Activated CD8-positive, alpha-beta memory T cell treated with anti-CD3 and anti-CD28 coated beads for 4 hours (primary cell): ENCODE measurements at places on chromosomes 5 and 9.

DNA sequence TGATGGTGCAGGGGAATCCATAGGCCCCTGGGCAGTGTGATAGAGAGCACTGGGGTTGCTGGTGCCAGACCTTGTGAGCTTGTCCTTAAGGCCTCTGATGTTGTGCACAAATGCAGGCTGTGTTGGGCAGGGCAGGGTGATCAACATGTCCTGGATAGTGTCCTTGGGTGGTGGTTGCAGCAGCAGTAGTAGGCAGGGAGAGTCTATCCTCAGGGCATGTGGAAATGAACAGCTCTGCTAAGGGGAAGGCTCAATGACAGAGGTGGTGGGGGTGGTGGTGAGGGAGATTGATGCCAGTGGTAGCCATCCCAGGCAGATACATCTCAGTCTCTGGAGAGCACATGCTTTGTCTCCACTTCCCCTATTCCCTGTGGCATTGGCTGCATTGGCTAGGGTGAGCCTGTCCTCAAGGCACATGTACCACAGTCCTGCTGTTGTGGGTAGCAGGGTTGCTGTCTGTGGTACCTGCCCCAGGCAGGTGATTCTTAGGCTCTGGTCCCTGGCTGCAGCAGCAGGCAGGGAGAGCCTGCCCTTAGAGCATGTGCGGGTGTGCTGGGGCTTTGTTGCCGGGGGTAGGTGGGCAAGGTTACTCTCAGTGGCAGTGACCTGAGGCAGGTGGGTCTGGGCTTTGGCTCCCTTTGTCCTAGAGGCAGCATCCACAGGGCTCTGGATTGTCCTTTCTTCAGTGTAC is 111.1 kb downstream of the WDR70 start:
- DNase-seq: no peak

DNA sequence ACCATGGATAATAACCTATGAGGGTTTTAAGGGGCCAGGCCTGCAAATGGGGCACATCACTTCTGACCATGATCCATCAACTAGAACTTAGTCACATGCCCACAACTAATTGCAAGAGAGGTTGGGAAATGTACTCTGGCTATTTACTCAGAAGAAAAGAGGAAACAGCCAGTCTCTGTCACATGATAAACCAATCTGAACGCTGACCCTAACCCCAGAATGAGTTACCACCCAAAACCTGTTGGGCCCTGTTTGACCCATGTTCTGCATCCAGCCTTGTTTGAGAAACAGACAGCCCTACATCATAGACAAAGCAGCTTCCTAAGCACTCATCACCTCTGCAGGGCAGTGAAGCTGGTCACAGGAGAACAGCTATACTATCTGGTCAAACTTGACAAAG is 5.8 kb downstream of the MACROH2A1 start:
- no peak for DNase-seq

GRCh38 chr5:179879690-179880010 is 21.0 kb upstream of the MRNIP start:
- no peak for DNase-seq

DNA sequence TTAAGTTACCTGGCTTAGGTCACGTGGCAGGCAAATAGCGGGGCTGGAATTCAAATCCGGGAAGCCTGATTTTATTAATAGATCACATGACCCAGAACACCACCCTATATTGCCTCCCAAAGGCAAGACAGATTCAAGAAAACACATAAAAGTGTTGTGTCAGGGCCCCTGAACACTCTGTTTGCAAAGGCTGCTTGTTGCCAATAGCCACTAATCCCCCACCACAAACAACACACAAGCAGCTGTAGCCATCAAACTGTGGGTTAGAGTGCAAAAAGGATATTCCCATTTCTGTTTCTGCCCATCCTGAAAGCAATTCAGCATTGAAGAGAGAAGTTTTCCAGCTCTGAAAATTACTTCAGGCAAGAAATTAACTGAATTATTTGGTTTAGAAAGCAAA is 358.9 kb upstream of the RFX3 start:
- DNase-seq: no peak

DNA sequence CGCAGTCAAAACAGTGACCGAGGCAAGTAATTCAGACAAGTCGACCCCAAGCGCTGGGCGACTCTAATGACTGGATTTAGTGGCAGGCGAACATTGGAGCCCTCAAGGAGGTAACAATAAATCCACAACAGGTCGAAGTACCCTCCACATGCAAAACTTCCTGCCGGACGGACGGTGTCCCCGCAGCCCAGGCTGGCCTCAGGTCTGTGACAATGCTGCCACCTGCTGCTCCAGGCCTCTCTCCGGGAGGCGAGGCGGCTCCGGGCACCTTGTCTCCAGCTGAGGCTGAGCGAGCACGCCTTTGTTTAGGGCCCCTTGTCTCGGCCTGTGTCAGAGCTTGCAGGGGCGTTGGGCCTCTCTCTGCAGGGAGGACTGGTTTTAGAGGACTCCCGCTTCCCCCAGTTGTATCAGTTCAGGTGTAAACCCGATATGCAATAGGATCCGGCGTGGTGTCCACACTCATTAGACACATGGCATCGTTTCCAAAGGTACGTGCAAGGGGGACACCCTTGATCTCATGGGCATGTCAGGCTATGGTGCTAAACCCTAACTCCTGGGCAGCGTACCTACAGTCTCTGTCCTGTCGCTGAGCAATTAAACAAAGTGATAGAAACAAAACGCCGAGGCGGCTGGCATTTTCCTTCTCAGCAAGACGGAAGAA is 628.0 kb upstream of the ADAMTS16 start:
- no peak for DNase-seq

GRCh38 chr5:176744584-176744965 is 65.8 kb upstream of the UNC5A start:
- DNase-seq: no peak

GRCh38 chr9:98043915-98044314 is 12.6 kb upstream of the NANS start:
- DNase-seq: no peak

- DNase-seq: no peak
Measured at GRCh38 chr5:107900721-107901120, 230.0 kb upstream of the EFNA5 start.

DNA sequence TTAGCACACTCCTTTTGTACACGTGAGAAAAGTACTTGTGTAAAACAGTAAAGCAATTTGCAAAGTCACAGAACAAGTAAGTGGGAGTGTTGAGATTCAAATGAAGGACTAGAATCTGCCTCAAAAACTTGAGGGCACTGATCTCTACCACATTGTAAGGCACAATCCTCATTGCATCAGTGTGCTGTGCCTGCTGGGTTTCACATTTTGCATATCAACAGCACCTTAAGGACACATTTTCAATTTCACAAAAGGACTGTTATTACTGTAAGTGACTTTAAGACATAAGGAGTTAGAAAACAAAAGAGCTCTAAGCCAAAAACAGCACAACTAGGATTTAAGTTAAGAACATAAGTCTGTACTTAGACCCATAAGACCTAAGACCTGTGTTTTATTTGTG is 44.7 kb upstream of the HK3 start:
- no peak for DNase-seq
